ENCODE measurements at places on chromosomes 3 and 15.

- DNase-seq: no peak
Measured at GRCh38 chr3:64148955-64149653, 76.2 kb downstream of the PRICKLE2 start.

- no peak for DNase-seq
Measured at GRCh38 chr3:71786217-71786549, 1.2 kb upstream of the PROK2 start.

GRCh38 chr3:65024148-65024547 lies 336.3 kb upstream of the ADAMTS9 start:
- DNase-seq: no peak

GRCh38 chr3:100257586-100257985 lies 3.2 kb upstream of the TBC1D23 start:
- DNase-seq: no peak

DNA sequence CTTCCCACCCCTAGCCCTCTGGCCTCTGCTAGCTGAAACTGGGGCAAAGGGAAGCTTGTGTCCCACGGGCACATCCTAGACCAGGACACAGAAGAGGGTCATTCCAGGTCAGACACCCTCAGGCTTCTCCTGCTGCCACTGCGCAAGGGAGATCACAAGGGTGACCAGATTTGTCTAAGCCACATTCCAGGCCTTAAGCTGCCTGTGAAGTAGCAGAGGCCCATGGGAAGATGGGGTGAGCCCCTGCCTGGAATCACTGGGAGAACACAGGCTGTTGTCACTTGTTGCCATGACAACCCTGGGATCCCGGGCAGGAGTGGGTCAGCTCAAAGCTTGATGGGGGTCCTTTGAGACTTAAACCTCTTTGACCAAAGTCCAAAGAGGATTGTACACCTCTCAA lies 10.8 kb downstream of the STRA6 start:
- DNase-seq: no peak

DNA sequence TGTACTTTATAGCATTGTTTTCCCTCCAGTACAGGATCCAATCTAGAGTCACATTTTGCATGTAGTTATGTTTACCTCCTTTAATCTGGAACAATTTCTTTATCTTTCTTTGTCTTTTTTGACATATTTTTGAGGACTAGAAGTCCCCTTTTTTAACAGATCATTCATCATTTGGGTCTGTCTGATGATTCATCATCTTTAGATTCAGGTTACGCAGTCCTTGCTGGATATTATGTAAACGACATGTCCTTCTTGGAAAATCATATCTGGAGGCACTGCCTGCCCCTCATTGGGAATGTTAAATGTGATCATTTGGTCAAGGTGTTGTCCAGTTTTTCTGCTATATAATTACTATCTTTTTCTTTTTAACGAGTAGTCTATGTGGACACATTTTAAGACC lies 18.3 kb downstream of the TGM4 start:
- DNase-seq: no peak

DNA sequence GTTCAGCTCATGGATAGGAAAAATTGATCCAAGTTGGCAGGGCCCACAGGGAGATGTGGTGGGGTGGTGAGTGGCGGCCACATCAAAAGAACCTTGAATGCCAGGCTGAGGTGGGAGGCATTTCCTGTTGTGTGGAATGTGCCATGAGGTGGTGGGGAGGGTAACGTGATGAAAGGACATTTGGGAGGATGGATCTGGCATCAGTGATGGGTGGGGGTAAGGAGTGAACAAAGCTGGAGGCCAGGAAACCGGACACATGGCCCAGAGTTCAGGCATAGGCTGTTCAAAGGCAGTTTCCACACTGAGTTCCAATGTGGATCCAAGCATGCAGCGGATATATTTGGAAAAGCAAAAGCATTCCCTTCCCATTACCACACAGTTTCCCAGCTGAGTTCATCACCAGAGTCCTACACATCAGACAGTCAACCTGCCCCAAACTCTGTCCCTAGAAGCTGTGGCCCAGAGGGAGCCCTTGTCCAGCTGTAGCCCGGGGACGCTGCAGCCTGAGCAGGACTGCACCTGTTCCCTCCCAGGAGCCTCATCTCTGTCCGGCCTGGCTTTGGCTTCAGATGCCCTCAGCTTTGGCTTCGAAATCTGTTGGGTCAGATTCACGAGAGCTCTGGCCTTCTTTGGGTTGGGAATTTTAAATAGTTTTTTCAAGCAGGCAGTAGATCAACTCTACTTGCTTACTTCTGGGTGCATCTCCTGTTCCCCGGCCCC lies 37.8 kb upstream of the GOLGA6B start:
- no peak for DNase-seq

DNA sequence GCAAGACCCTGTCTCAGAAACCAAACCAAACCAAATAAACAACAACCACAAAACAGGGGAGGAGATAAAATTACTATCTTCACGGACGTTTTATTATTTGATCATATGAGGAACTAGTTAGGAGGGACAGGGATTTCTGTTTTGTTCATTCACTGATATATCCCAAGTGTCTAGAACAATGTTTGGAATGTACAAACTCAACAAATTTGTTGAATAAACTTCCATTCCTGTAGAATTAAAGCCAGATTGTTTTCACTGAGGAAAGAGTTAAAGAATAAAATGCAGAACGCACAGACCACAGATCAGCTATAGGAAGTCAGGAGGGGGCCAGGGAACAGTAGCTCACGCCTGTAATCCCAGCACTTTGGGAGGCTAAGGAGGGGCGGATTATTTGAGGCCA lies 6.5 kb upstream of the STRC start:
- no peak for DNase-seq

GRCh38 chr3:194352667-194353246 lies 1.6 kb upstream of the CPN2 start:
- no peak for DNase-seq

- no peak for DNase-seq
Measured at GRCh38 chr3:37053753-37054152, 60.4 kb downstream of the MLH1 start.

DNA sequence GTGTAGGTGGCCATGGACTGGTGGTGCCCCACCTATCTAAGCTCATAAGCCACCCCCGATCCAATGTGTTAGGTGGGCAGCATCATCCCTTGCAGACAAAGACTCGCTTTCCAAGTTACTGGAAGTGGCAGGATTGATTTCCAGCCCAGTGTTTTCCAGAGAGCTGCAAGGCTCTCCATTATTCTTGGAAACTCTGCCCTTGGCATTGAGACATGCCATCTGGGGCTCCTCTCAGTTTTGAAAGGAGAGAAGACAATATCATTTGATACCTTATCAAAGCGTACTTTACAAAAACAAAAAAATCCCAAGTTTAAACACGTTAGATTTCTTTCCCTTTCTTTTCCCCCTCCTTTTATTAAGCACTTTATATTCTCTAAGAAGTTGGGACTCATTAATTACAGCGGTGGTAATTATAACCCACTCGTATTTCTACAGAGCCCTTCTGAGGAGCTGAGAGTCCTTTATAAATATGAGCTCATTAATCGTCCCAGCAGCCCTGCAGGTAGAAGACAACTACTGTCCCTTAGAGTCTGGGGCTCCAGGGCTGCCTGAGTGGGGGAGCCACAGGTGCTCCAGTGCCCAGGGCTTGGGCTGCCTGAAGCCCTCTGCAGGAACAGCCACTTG lies 226.1 kb downstream of the TLE3 start:
- DNase-seq: no peak

- DNase-seq: no peak
Measured at GRCh38 chr15:34009656-34010055, 29.3 kb downstream of the AVEN start.

GRCh38 chr15:81097890-81098280 lies 36.2 kb upstream of the CFAP161 start:
- no peak for DNase-seq

- peak; percentile 56 for DNase-seq
Measured at GRCh38 chr3:51024765-51025632, 350.3 kb downstream of the DOCK3 start.

DNA sequence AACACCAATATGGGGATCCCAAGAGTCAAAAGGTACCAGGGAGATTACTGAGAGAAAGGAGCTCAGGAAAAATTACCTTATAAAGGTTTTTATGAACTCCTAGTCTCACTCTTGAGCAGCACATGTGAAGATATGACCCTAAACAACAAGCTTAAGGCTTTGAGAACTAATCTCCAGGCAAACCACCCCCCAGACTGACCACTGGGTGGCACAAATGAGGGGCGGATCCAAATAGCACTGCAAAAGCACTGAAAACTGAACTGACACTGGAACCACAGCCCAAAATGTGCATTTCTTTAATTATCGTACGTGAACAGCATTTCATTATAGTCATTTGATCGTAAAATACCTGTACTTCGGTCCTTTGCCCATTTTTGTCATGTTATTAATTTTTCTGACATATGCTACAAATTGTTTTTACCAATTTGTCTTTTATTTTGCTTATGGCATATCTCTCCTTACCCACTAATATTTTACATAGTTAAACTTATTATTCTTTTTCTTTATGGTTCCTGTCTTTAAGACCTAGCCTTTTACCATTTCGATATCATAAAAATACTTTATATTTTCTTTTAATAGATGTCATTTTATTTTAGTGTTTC lies 31.5 kb upstream of the TFDP2 start:
- peak; percentile 8 for DNase-seq

DNA sequence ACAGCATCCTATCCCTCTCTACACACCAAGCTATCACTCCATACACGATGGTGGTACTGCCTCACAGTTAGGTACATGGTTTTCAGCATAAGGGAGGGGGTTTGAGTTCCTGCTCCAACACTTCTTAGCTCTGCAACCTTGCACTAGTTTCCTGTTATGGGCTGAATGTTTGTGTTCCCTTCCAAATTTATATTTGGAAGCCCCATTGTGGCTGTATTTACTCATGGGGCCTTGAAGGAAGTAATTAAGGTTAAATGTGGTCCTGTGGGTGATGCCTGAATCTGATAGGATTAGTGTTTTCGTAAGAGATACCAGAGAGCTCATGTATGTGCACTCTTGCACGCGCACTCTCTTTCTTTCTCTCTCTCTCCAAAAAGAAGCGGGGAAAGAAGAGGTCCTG lies 259.4 kb downstream of the RORA start:
- DNase-seq: no peak

DNA sequence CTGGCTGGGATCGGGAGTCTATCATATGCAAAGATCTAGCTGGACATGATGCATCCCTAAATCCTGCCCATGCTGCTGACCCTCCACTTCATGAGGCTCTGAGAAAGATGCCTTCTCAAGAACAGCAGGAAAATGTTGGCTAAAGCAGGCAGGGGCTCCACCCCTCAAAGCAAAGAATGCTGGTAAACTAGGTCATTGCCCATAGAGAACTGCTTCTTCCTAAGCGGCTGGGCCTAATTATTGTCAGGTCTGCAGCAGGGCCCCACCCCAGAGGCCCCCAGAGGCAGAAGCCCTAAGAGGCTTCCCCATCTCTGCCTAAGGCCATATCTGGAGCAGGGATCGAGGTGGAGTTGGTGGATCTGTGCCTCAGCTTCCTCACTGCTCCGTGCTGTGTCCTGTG lies 447.4 kb upstream of the PROK2 start:
- DNase-seq: no peak

- no peak for DNase-seq
Measured at GRCh38 chr15:87489456-87489855, 767.1 kb downstream of the NTRK3 start.

DNA sequence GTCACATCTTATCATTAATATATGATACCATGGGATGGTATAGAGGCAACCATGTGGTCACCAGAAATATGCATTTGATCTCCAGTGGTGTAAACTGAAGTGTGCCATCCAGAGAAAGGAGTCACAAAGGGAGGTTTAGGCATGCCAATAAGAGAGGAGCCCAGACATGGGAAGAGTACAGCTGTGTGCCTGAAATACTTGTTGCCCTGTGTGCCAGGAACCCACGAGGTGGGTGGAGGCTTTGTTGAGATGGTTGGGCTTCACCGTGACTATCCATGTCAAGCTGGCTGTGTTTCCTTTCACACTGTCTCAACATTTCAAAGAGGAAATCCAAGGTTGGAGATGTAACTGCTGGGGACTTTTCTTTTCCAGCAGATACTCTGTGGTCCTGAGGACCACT lies 43.5 kb downstream of the CACNA2D3 start:
- DNase-seq: no peak

- DNase-seq: no peak
Measured at GRCh38 chr3:156323466-156323865, 203.1 kb downstream of the KCNAB1 start.

GRCh38 chr3:190597291-190597690 lies 83.4 kb downstream of the IL1RAP start:
- no peak for DNase-seq

DNA sequence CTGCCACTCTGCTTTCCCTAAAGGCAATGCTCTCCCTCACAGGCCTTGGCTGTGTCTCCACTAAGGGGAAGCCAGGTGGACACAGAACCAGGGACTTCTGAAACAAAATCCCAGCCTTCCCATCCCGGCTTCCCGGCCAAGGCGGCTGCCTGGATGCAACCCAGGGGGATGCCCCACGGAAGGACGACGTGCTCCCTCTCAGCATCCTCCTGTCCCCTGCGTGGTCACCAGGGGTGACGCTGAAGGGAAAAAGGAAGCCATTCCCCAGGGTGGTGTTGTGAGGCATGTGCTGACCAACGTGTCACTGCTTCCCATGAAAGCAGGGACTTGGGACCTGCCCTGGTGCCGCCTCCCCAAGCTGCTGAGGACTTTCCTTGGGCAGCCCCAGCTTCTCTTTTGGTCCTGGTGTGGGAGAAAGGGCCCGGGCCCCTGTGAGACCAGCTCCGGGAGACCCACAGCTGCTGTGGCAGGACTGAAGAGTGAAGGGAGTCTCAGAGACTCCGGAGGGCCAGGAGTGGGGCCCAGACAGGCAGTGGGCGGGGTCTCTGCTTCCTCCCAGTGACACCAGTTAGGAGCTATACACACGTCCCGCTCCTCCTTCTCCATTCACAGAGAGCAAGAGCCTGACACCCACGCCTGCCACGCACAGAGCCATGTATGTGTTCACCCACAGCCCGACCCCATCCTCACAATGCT lies 139.2 kb downstream of the NUP210 start:
- DNase-seq: no peak

- DNase-seq: no peak
Measured at GRCh38 chr15:80093854-80094418, 34.5 kb downstream of the ZFAND6 start.

GRCh38 chr3:179935710-179936109 lies 101.0 kb downstream of the PEX5L start:
- no peak for DNase-seq

- no peak for DNase-seq
Measured at GRCh38 chr3:152254041-152254440, 14.7 kb upstream of the MBNL1 start.

- no peak for DNase-seq
Measured at GRCh38 chr3:131786386-131786785, 248.4 kb downstream of the CPNE4 start.

DNA sequence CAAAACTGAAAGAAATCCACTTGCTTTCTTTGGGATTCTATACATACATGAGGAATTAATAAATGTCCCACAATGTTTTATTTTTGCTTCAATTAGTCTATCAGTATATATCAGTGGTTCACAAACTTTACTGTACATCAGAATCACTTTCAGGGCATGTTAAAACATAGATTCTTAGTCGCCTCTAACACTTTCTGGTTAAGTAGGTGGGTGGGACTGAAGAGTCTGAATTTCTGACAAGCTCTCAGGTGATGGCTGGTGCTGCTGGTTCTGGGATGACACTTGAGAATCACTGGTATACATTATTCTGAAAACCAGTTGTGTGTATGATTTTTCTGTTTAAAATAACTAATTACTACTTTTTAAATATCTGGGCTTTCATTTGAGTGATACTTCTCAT lies 393.3 kb downstream of the TBC1D5 start:
- DNase-seq: no peak

GRCh38 chr3:16513141-16514020 lies at the start of gene RFTN1:
Gene RFTN1, minus strand, starts transcription at chr3:16513699. Its CDS starts 19,830 bp downstream, at chr3:16493869.
- no peak for DNase-seq
